GM23338 (cell line): ENCODE measurements at places on chromosomes 11 and 22. TPM values are rescaled to one million over a fixed set of nuclear protein-coding genes. Genes with fewer than 3 reads are reported as not detected.
A peak's percentile ranks its signal among the peaks of the same experiment; 100 is the strongest.

The PNPLA5 gene
- 5.9 and 6.8 TPM in 2 replicates for total RNA-seq

DNA sequence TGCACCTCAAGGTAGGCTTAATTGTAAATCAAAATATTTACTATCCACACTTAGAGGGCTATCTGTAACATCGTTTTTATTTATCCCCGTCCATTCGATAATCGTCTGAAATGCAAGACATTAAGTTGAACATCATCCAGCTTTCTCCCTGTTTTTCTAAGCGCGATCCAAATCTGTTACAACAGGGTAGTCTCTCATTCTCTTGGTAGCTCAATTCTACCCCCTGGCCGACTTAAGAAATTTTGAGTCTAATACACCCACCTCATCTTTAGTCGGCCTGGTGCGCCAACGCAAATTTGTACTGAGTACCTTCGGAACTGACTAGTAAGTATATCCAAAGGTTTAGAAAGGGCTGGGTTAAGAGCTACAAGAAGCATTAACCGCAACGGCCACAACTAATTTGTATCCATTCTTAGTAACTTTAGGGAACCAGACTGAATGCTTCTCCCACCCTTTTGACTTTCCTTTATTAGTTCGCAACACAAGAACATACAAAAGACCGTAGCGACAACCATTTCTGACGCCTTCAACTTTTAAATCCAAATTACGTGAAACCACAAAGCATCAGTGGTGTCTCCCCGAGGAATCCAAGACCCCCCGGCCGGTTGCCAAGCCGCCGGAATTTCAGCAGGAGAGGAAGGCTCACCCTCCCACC is 1.0 kb upstream of the ZNF143 start:
- H3K4me3 ChIP-seq, result peak overlapping the region; percentile 80
- no peaks in the 10 kb centered on the region for H3K36me3 ChIP-seq
- no peaks in the 10 kb centered on the region for H3K27me3 ChIP-seq
- peak overlapping the region; percentile 98 for H3K27ac ChIP-seq
- peak; percentile 41 for DNase-seq
- H3K4me1 ChIP-seq, result 0 out of 2 replicates have a peak, but pooled peaks cover 3% of the 10 kb centered on the region

The GDPD4 gene
- total RNA-seq, result not detected in 2 replicates

DNA sequence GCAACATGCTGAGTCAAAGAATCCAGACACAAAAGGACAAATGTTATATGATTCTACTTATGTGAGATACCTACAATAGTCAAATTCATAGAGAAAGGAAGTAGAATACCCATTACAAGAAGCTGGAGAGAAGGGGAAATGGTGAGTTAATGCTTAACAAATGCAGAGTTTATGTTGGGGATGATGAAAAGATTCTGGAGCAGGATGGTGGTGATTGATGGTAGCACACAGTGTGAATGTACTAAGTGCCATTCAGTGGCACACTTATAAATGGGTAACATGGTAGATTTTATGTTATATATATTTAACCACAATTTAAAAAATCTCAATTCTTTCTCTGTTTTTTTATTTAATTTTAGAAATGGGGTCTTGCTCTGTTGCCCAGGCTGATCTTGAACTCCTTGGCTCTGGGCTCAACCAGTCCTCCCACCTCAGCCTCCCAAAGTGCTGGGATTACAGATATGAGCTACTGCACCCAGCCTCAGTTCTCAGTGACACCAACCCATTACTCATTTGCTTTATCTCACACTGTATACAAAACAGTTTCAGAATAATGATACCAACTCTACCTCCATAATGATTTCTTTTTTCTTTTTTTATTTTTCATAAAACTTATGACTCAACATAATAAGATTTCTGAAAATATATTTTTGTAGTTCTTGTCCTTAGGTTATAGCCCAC is 9.6 kb upstream of the RELA start:
- no peak overlapping the region for H3K27ac ChIP-seq
- H3K36me3 ChIP-seq, result no peaks in the 10 kb centered on the region
- no peak overlapping the region for H3K4me3 ChIP-seq
- H3K4me1 ChIP-seq, result no peaks in the 10 kb centered on the region
- no peak for DNase-seq

- peak; percentile 74 for DNase-seq
- no peak overlapping the region for H3K4me3 ChIP-seq
- H3K36me3 ChIP-seq, result no peaks in the 10 kb centered on the region
- H3K4me1 ChIP-seq, result peaks cover 10% of the 10 kb centered on the region; the same call in 1 of the 2 replicates
Observed at GRCh38 chr22:40156001-40156516, 21.7 kb upstream of the TNRC6B start.

GRCh38 chr11:27328614-27329013 is 34.4 kb downstream of the CCDC34 start:
- no peaks in the 10 kb centered on the region for H3K27me3 ChIP-seq
- no peaks in the 10 kb centered on the region for H3K36me3 ChIP-seq
- DNase-seq, result peak; percentile 75

The OMP gene
- 1.0 TPM in 1 of 2 replicates, not detected in the other for total RNA-seq

GRCh38 chr22:41231369-41231768 is 9.4 kb downstream of the CHADL start:
- peaks cover 5% of the 10 kb centered on the region; the same call in 1 of the 2 replicates for H3K4me1 ChIP-seq
- no peaks in the 10 kb centered on the region for H3K27me3 ChIP-seq
- peaks cover 4% of the 10 kb centered on the region; the same call in 1 of the 2 replicates for H3K36me3 ChIP-seq
- H3K4me3 ChIP-seq, result no peak overlapping the region
- no peak overlapping the region for H3K27ac ChIP-seq
- no peak for DNase-seq

The MPEG1 gene
- not detected in 2 replicates for total RNA-seq

The ALG9 gene
- total RNA-seq, result 20.2 and 31.1 TPM in 2 replicates
